ENCODE measurements at places on chromosomes 12 and 14.

GRCh38 chr12:48854488-48854887 lies 2.5 kb upstream of the DDX23 start:
- DNase-seq: no peak

DNA sequence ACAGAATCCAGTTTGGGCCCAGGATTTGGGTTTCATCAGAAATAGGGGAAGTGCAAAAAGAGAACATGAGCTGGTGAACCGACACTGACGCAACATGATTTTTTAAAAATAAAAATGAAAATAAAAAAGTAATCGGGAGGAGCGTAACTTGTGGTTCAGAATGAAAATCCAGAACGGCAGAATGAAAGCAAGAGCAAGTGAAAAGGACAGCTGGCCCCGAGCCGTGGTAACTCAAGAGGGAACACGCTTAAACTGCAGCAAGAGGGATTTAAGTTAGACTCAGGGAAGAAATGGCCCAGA lies 1.6 kb downstream of the SLC6A12 start:
- no peak for DNase-seq

DNA sequence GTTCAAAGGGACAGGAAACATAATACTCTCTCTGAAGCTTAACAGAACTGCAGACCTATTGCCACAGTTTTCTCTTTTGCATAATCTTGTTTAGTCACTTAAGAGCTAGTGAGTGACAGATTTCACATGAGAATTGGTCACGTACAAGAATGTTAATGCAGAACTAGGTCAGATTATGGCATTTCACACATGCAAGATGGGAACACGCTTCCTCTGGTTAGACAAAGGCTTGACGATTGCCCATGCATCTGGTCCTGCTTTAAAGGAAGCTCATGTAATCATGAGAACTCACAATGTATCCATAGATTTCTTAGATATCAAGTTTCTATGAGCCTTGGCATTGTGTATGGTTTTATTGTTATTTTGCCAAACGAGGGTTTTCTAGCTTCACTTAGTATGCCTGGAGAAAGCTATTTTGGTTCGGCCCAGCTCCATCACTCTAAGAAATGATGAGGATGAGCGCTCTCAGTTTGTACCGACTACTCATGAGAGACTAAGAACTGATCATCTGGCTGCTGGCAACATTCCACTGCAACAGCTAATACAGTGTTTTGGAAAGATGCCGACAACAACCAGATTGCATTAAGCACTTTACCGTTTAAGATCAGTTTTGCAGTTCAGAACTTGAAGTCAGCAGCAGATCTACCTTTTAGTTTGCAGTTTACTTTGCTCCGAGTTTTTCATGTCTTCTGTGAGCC lies 380.0 kb downstream of the DIO2 start:
- peak; percentile 84 for DNase-seq

- DNase-seq: no peak
Measured at GRCh38 chr12:109240365-109240764, 68.7 kb downstream of the FOXN4 start.

- DNase-seq: no peak
Measured at GRCh38 chr14:53227154-53227718, 74.1 kb upstream of the DDHD1 start.

GRCh38 chr14:89644641-89645040 lies 227.6 kb upstream of the FOXN3 start:
- DNase-seq: no peak

DNA sequence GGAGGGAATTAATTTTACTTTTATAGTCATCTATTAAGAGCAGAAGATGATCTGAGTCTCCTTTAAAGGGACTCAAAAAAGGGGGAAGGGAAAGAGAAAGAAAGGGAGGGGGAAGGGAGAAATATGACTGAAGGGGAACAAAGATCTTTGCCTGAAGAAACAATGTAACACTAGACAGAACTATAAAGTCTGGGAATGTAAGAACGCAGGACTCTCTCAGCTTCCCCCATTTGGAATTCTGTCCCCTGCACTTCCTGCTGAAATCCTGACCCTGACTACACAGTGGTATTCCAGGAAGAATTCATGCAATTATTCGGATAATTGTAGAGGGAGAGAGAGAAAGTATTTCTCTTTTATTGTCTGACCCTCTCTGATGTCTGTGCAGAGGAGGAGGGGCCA lies 8.6 kb upstream of the HOXC11 start:
- no peak for DNase-seq

DNA sequence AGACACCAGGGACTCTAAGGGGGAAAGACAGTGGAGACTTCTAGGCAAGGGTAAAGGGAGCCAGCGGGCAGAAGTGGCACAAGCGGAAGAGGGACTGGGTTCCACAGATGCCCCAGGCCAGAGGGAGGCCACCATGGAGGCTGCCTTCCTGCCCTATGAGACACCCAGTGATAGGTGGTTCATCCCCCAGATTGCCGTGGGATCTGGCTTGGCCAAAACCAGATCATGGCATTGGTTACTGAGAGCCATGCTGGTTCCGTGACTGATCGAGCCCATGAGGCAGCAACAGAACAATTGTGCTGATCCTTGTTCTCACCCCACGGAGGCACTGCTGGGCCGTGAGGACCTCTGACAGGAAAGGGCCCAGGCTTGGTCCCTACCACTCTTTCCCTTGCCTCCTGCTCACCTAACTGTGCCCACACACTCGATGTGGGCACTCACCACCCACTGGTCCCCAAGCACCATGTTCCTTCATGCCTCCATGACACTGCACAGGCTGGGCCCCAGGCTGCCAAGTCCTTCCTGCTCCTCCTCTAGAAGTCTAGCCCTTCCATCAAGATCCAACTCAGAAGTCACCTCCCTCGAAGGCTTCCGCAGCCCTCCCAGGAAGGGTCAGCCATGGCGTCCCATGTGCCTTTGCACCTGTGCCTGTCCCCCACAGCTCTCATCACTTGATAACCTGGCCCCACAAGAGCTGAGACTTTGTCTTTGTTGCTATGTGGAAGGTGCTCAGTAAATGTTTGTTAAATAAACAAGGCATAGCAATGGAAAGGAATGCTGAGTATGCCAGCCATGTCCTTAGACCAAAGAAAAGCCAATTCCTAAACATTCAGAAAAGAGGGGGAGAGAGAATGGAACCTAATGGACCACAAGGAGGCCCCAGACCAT lies 7.3 kb downstream of the KRT79 start:
- DNase-seq: no peak

DNA sequence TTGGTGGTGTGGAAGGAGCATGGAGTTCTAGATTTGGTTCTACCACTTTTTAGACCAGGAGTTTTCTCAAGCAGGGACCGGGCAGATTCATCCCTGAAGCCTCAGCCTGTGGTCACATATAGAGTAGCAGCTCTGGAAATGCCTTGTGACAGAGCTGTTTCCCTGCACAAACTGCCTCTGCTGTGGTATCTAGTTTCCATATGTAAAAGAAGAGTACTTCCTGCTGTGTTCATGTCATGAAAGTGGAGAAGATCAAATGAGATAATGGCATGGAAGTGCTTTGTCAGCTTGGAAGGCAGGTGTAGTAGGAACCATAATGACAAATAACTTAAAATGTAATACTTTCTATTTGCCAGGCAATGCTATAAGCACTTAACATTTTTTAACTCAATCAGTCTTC lies 26.1 kb downstream of the OTUB2 start:
- no peak for DNase-seq

DNA sequence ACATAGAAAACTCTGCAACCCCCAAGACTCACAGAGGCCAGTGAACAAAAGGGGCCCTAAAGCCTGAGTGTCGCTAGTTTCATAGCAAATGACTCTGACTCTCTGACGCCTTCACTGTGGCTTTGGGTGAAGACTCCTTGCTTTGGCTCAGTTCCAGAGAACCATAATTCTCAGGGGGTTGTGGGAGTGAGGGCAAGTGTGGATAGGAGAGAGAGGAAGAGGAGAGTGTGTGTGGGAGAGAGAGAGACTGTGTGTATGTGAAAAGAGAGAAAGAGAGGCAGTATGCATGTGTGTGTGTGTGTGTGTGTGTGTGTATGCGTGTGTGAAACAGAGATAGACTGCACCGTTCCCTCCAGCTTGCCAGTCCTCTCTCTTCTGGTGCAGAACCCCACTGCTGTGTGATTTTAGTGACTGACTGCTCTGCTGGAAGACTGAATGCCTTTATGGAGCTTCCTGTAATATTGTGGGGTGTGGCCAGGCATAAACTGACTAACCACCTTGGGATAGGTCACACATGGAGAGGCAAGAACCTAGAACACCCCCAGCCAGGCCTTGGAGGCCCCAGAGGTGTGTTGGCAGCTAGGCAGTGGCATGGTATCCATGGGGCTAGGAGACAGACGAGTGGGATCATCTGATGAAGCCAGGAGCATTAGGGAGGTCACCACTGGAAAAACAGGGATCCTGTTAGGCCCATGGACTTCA lies 45.9 kb upstream of the STXBP6 start:
- no peak for DNase-seq

GRCh38 chr14:71773898-71774481 lies 158.2 kb upstream of the RGS6 start:
- DNase-seq: no peak

DNA sequence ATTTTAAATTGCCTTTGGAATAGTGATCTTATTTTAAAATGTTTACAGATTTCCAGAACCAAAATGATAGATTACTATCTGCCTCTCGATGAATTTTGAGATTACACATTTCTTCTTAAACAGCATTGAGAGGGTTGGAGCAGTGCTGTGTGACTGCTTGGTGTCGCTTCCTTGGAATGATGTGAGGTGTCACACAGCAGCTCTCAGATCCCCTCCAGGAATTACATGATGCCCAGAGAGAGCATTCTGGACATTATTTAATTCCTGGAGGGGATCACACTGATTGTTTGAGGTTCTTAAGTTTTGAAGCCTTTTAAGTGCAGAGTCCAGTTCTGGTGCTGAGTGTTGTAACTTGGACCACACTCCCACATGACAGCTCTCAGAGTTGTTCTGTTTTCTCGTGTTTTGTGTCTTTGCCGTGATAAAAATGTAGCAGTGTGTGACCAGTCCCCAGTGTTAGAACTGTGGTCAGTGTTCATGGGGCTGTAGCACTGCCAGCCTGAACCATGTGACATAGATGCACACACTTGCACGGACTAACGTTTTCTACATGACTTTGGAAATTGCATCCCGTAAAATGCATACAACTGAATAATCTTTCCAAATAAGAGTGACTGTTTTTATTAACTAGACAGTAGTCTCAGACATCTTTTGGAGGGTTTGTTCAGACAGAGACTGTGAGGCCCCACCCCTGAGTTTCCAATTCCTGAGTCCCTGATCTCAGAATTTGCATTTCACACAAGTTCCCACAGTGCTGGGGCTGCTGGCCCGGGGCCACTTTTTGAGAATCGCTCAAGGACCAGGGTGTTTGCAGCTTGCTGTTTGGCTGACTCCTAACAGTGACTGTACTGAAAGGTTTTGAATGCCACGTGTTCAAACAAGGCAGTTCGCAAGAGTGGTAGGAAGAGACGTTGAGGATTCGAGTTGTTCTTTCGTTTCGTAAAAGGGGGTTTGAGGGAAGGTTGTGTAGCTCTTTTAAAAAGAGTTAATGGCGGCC lies 26.0 kb downstream of the XRCC3 start:
- no peak for DNase-seq

GRCh38 chr14:50733494-50733893 lies 65.4 kb upstream of the SAV1 start:
- no peak for DNase-seq

- no peak for DNase-seq
Measured at GRCh38 chr14:91754819-91755218, 22.9 kb upstream of the CATSPERB start.

DNA sequence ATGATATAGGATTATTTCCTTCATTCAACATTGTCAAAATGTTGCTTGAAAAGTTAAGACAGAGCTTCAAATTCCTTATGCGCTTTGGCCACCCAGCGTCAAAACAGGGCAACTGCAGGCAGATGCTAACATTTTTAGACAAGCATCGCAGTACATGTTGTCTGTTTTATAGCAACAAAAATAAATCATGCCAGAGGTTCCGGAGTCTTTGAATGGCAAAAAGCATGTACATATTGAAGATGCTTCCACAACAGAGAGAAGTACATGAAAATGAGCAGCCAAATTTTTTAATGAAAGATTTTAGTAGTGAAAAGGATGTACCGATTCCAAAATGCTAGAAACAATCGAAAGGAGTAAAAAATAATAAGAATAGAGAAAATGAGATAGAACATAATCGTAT lies 49.8 kb upstream of the USP15 start:
- no peak for DNase-seq

GRCh38 chr14:96631030-96631429 lies 128.8 kb downstream of the PAPOLA start:
- no peak for DNase-seq

DNA sequence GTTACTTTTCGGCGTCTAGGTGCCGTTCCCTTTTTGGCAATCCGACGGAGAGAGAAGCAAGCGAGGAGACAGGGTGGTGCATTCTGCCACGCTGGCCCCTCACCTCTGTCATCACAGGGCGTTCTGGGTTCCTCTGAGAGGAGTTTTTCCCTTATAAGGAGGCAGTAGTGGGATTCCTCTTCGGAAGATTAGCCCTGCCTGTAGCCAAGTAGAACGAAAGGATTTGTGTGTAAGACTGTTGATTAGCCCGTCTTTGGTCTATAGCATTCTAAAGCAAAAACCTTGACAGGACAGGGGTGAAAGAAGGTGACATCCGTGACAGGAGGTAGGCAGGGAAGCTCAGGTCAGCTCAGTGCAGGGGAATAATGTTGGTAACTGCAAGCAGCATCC lies 9.1 kb upstream of the NEMF start:
- DNase-seq: peak; percentile 72

GRCh38 chr12:120500581-120500980 lies 4.7 kb downstream of the DYNLL1 start:
- DNase-seq: no peak

- no peak for DNase-seq
Measured at GRCh38 chr14:76891391-76891790, 65.2 kb downstream of the LRRC74A start.

- DNase-seq: no peak
Measured at GRCh38 chr12:11174022-11174421, 3.0 kb downstream of the SMIM10L1 start.

DNA sequence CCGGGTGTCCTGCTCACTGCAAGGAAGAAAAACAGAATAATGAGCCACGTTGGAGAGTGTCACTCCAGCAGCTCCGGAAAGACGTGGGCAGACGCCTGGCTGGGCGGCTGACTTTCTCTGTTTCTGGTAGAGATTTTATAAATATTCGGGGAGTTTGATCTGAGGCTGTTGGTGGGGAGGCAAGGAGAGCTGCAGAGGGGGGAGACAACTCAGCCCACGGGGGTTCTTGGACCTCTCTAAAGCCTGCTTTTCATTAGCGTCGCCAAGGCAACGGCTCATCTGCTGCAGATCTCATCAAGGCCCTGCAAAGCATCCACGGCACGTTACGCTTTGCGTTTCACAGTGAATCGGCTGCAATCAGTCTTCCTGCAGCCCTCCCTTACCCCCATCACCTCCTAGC lies 207.2 kb downstream of the ZFP36L1 start:
- no peak for DNase-seq

DNA sequence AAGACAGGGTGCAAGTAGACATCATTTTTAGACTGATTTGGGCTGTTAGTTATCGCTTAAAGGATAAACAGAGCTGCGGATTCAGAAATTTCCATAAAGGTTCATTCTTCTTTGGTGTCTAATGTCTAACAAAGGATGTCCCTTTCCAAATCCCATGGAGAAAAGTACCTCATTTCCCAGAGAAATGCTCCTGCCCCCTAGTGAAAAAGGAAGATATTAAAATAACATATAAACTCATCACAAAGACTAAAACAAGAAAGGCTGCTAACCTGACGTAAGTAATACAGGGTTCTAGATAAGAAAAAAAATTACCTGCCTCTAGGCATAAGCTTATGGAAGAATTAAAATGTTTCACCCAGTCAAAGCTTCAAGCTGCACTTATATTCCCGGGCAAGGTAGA lies 22.8 kb downstream of the ARMH4 start:
- DNase-seq: no peak
